ENCODE measurements at places on chromosomes 16 and 17. TPM values are rescaled to one million over a fixed set of nuclear protein-coding genes. Genes with fewer than 3 reads are reported as not detected.
A peak's percentile ranks its signal among the peaks of the same experiment; 100 is the strongest.

The CXCL16 gene
- total RNA-seq = 12.9 TPM

The NEUROD2 gene
- not detected for total RNA-seq

The SPATA2L gene
- total RNA-seq = 31.9 TPM

The NEURL4 gene
- total RNA-seq = 20.2 TPM

The CRHR1 gene
- not detected for total RNA-seq

The GRAP gene
- 5.5 TPM for total RNA-seq

The FOXN1 gene
- total RNA-seq = not detected

The TANC2 gene
- total RNA-seq = 15.2 TPM

DNA sequence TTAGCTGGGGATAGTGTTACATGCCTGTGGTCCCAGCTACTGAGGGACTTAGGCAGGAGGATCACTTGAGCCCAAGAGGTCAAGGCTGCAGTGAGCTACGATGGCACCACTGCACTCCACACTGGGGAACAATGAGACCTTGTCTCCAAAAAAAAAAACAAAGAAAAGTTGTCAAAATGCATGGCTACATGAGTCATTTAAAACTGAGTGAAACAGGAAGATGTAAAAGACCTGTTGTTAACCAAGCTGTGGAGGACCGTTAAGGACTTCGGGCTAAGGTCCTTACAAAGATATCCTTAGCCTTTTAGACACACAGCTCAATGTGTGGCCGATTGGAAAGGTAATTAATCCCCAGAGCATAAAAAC lies 25.1 kb downstream of the ZP2 start:
- H3K27ac ChIP-seq = no peak overlapping the region
- H3K27me3 ChIP-seq = no peaks in the 10 kb centered on the region
- H3K4me3 ChIP-seq = no peak overlapping the region
- no peaks in the 10 kb centered on the region for H3K36me3 ChIP-seq
- DNase-seq = no peak

DNA sequence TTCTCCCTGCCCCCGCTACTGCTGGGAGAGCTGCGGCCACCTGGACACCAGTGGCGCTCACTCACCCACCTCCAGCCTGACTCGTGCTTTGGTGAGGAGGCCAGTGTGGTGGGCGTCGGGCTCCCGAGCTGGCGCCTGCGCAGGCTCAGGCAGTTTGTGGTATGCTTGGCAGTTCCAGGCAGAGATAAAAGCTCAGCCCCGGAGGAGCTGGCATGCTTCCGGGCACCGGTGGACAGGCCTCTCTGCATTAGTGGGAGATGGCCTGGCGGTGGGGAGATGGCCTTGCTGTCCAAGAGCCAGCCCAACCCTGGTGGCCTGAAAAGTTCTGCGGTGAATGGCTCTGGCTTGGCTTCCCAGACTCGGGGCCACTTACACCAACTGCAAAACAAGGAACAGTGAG lies 4.1 kb downstream of the ADGRG1 start:
- H3K36me3 ChIP-seq = no peaks in the 10 kb centered on the region
- peak overlapping the region; percentile 98 for H3K27ac ChIP-seq
- H3K4me1 ChIP-seq = peaks cover 100% of the 10 kb centered on the region
- no peaks in the 10 kb centered on the region for H3K27me3 ChIP-seq

DNA sequence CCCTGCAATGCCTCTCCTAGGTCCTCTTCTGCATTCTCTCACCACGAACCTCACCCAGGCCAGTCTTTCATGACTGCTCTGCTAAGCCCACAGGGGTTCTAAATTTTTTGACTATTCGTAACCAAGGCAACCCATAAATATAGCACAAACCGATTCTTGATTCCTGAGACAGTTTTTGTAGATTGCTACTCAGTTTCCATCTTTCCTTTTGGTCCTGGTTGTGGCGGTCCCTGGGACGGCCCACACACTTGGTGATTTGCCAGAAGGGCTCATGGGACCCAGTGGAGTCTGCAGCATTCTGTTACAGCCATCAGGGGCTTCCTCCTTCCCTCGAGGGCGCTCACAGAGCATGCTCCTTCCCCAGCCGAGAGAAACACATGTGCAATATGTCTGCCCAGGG lies 23.4 kb upstream of the MGAT5B start:
- no peak for DNase-seq
- H3K36me3 ChIP-seq = no peaks in the 10 kb centered on the region
- no peak overlapping the region for H3K27ac ChIP-seq
- peaks cover 7% of the 10 kb centered on the region for H3K27me3 ChIP-seq

- H3K27ac ChIP-seq = no peak overlapping the region
- H3K36me3 ChIP-seq = no peaks in the 10 kb centered on the region
- no peaks in the 10 kb centered on the region for H3K27me3 ChIP-seq
- peaks cover 13% of the 10 kb centered on the region for H3K4me1 ChIP-seq
- DNase-seq = no peak
- H3K4me3 ChIP-seq = no peak overlapping the region
Observed at GRCh38 chr16:87638736-87639135, 36.4 kb downstream of the JPH3 start.

GRCh38 chr17:78526231-78527025 lies 50.8 kb downstream of the DNAH17 start:
- no peak overlapping the region for H3K4me3 ChIP-seq
- peaks cover 22% of the 10 kb centered on the region for H3K4me1 ChIP-seq
- no peak overlapping the region for H3K27ac ChIP-seq

GRCh38 chr17:35912942-35913341 lies 17.6 kb downstream of the RDM1 start:
- no peaks in the 10 kb centered on the region for H3K4me1 ChIP-seq
- no peak for DNase-seq
- H3K27ac ChIP-seq = no peak overlapping the region
- H3K4me3 ChIP-seq = no peak overlapping the region
- no peaks in the 10 kb centered on the region for H3K36me3 ChIP-seq
- no peaks in the 10 kb centered on the region for H3K27me3 ChIP-seq

DNA sequence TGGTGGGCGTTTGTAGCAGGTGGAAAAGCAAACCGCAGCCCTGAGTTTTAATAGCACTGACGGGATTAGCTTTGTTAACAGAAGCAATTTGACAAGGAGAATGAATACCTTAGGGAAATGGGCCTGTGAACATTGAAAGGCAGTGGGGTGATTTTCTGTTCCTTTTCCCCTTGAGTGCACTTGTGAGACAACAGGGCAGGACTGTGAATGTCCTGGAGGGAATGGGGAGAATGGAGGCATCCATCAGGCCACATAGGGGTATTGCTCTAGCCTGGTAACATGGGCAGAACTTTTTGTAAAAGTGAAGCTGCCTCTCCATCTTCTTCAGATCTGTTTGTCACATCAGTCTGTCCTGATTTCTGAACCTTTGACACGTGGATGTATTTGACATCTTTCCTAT lies 26.2 kb downstream of the USP43 start:
- H3K4me3 ChIP-seq = no peak overlapping the region
- no peak for DNase-seq
- peak overlapping the region; percentile 60 for H3K27ac ChIP-seq
- no peaks in the 10 kb centered on the region for H3K36me3 ChIP-seq
- peaks cover 5% of the 10 kb centered on the region for H3K4me1 ChIP-seq
- H3K27me3 ChIP-seq = no peaks in the 10 kb centered on the region

DNA sequence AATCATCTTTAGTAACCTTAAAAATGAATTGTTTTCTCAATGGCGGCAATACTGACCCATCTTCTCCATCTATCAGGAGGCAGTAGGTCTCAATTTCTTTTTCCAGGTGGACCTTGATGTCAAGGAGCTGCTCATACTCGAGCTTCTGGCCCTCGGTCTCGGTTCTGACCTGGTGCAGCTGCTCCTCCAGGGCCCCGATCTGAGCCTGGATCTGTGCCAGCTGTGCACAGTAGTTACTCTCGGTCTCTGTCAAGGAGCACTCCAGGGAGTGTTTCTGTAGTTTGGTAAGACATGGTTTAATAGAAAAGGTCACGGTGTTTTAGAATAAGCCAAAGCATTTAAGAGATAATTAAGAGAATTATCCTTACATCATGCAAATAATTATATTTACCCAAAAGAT lies 4.9 kb downstream of the KRT27 start:
- peak; percentile 79 for DNase-seq
- no peaks in the 10 kb centered on the region for H3K36me3 ChIP-seq
- no peak overlapping the region for H3K27ac ChIP-seq
- H3K4me3 ChIP-seq = no peak overlapping the region

GRCh38 chr17:45246861-45247428 lies 14.9 kb downstream of the SPATA32 start:
- H3K27me3 ChIP-seq = no peaks in the 10 kb centered on the region
- peak; percentile 32 for DNase-seq

- no peak for DNase-seq
- H3K4me3 ChIP-seq = no peak overlapping the region
- no peaks in the 10 kb centered on the region for H3K27me3 ChIP-seq
- peaks cover 6% of the 10 kb centered on the region for H3K36me3 ChIP-seq
Observed at GRCh38 chr16:11168386-11169051, 87.5 kb downstream of the SOCS1 start.

- no peaks in the 10 kb centered on the region for H3K27me3 ChIP-seq
Observed at GRCh38 chr17:47315451-47316266, 8.1 kb upstream of the EFCAB13 start.

DNA sequence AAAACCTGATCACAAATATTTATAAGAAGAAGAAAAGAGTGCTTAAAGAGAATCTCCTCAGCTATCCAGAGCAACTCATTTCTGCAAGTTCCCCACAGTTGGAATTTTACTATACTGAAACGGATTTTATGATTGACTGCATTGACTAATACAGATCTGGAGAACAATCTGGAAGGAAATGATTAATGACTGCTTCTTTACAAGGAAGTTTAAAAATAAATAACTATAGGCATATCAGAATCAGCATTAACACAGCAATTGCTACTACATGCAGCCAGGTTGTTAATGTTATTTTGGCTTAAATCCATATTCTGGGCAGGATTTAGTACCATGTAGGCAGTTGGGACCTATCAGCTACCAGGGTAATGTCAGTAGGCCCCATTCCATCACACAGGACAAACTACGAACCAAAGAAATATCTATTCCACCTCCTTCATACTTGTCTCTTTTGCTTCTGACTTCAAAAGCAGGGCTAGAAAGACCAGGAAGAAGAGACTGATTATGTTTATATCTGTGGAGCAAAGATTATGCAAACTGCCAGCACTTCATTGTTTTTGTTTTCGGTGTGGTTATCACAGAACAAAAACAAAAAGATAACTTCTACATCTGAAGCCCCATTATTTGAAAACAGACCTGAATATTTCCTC lies 3.9 kb downstream of the SKAP1 start:
- no peak overlapping the region for H3K4me3 ChIP-seq
- no peak for DNase-seq
- no peaks in the 10 kb centered on the region for H3K36me3 ChIP-seq
- no peaks in the 10 kb centered on the region for H3K4me1 ChIP-seq
- H3K27ac ChIP-seq = no peak overlapping the region

GRCh38 chr17:51995797-51996403 lies 162.6 kb downstream of the CA10 start:
- H3K4me3 ChIP-seq = no peak overlapping the region
- no peak for DNase-seq
- no peaks in the 10 kb centered on the region for H3K36me3 ChIP-seq
- H3K4me1 ChIP-seq = peaks cover 5% of the 10 kb centered on the region
- H3K27me3 ChIP-seq = no peaks in the 10 kb centered on the region

GRCh38 chr17:77507111-77507885 lies 366.5 kb downstream of the SEC14L1 start:
- H3K36me3 ChIP-seq = no peaks in the 10 kb centered on the region
- H3K4me3 ChIP-seq = no peak overlapping the region
- H3K27me3 ChIP-seq = no peaks in the 10 kb centered on the region
- no peak overlapping the region for H3K27ac ChIP-seq
- H3K4me1 ChIP-seq = no peaks in the 10 kb centered on the region

GRCh38 chr17:11644265-11645212 lies 46.3 kb downstream of the DNAH9 start:
- DNase-seq = peak; percentile 76
- no peaks in the 10 kb centered on the region for H3K4me1 ChIP-seq
- H3K27me3 ChIP-seq = no peaks in the 10 kb centered on the region
- no peak overlapping the region for H3K27ac ChIP-seq
- no peak overlapping the region for H3K4me3 ChIP-seq

DNA sequence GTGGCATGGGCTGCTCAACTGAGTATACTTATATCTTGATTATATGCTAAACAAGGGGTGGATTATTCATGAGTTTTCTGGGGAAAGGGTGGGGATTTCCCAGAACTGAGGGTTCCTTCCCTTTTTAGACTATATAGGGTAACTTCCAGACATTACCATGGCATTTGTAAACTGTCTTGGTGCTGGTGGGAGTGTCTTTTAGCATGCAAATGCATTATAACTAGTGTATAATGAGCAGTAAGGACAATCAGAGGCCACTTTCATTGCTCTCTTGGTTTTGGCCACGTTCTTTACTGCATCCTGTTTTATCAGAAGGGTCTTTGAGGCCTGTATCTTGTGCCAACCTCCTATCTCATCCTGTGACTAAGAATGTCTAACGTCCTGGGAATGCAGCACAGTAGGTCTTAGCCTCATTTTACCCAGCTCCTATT lies 12.0 kb downstream of the PRR11 start:
- DNase-seq = no peak
- H3K4me3 ChIP-seq = no peak overlapping the region
- no peaks in the 10 kb centered on the region for H3K36me3 ChIP-seq

- no peaks in the 10 kb centered on the region for H3K36me3 ChIP-seq
- H3K4me3 ChIP-seq = no peak overlapping the region
- no peaks in the 10 kb centered on the region for H3K27me3 ChIP-seq
Observed at GRCh38 chr16:57807968-57808528, 5.8 kb upstream of the KIFC3 start.

- H3K36me3 ChIP-seq = no peaks in the 10 kb centered on the region
- peaks cover 31% of the 10 kb centered on the region for H3K4me1 ChIP-seq
- no peaks in the 10 kb centered on the region for H3K27me3 ChIP-seq
- no peak overlapping the region for H3K4me3 ChIP-seq
- DNase-seq = no peak
Observed at GRCh38 chr17:77829843-77830799, 128.4 kb upstream of the TNRC6C start.

- H3K27ac ChIP-seq = peak overlapping the region; percentile 30
- no peak for DNase-seq
- no peak overlapping the region for H3K4me3 ChIP-seq
Observed at GRCh38 chr17:3889325-3890012, 3.4 kb downstream of the CAMKK1 start.

DNA sequence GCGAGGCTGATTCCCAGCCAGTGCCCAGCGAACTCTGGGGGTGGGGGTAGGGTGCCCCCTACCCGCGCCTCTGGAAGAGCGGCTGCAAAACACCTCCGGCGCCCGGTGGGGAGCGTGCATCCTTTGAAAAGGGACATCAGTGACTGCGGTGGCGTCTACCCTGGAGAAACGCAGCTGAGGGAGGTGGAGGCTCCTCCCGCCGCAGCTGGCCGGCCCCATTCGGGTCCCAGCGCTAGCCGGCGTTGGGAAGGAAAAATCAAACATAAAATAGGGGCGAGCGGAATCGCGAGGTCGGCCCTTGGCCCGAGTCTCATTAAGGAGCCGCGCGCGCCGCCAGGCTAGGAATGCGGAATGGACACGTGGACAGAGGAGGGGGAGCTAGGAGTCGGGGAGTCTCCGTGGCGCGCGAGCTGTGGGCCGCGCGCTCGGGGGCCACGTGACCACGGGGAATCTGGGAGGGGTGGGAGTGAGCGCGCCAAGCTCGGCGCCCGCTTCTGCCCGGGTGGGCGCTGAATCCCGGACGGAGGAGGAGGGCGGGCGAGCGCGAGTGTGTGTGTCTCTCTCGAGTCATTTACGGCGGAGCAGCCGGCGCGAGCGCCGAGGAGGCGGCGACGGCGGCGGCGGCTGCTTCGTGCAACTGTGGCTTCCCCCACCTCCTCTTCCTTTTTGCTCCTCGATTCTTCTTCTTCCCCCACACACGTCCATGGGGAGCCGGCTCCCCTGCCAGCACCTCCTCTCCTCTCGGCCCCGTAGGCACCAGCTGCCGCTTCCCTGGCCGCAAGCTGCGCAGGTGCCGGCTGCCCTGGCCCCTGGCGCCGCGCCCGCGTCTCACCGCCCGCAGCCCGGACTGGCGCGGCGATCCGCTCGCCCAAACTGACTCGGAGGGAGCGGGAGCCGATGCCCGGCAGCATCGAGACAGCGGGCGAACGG lies at the start of gene TMEM132E:
TMEM132E (plus strand) TSS at position 566 of the 930 bp plus-strand sequence. CDS start 1,495 bp downstream, outside the sequence.
- no peak within 1 kb of the TSS for H3K27ac ChIP-seq
- peak within 1 kb of the TSS; percentile 30 for H3K4me3 ChIP-seq
- H3K4me1 ChIP-seq = peaks cover 30% of the 10 kb centered on the region
- peaks cover 21% of the 10 kb centered on the region for H3K27me3 ChIP-seq
- peak; percentile 72 for DNase-seq
- H3K36me3 ChIP-seq = no peaks in the 10 kb centered on the region

All from thyroid gland (tissue), 4 donors.